ENCODE measurements at places on chromosomes 11 and 22.

GRCh38 chr11:115659061-115659963 lies 155.1 kb upstream of the CADM1 start:
- no peak for DNase-seq

DNA sequence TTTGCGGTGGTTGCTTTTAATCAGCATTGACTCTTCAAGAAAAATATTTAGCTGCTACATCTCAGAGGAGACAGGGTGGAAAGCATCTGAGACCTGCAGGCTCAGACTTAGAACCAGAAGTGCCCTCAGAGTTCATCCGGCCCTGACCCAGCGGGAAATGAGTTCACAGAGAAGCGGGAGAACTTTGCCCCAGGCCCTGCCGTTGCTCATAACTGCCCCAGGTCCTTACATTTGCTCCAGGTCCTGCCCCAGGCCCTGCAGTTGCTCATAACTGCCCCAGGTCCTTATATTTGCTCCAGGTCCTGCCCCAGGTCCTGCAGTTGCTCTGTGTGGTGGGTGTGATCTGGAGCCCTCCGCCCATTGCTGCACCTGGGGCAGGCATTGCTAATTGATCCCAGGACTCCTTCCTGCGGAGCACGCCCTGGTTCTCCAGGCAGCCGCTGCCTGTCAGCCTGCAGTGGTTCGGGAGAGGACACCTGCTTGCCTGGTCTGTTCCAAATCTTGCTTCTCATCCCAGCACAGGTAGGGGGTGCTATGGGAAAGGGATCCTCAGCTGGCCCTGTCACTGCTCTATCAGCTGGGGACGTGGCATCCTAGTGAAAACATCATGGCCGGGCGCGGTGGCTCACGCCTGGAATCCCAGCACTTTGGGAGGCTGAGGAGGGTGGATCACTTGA lies 58.1 kb upstream of the PPP6R3 start:
- no peak for DNase-seq

GRCh38 chr11:34910817-34911216 lies 5.4 kb downstream of the APIP start:
- DNase-seq = no peak

GRCh38 chr11:82216927-82217570 lies 516.6 kb downstream of the FAM181B start:
- no peak for DNase-seq

DNA sequence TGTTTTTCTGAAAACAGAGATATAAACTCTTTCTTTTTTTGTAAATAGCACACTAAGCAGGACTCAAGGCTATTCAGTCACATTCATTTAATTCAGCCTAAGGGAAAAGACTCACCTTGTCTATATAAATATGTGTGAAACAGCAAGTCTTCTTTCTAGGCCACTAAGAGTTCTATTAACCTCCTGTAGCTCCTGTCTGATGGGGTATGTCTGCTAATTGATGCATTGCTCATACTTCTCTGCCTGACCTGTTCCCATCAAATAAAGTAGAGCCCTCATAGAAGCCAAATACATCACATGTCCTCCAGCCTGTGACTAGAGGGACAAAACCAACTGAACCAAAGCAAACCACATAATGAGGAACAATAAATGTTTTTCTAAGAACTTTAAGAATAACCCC lies 68.2 kb downstream of the MSANTD4 start:
- DNase-seq = no peak

GRCh38 chr11:122981388-122982264 lies at the start of gene BSX:
BSX (minus strand) TSS chr11:122981834; CDS start chr11:122981671, 163 bp downstream.
- DNase-seq = peak; percentile 61

GRCh38 chr22:30373331-30374325 lies 13.6 kb downstream of the RNF215 start:
- no peak for DNase-seq

- no peak for DNase-seq
These were observed 181.4 kb downstream of the ETS1 start for GRCh38 chr11:128405714-128406662.

- no peak for DNase-seq
These were observed 100.9 kb upstream of the BID start for GRCh38 chr22:17875156-17875555.

- no peak for DNase-seq
These were observed 10.4 kb upstream of the SLC39A13 start for GRCh38 chr11:47398011-47398410.

GRCh38 chr11:65210748-65211147 lies 29.0 kb downstream of the CAPN1 start:
- DNase-seq = peak; percentile 58

GRCh38 chr22:47563406-47564157 lies 801.1 kb downstream of the TBC1D22A start:
- DNase-seq = no peak
